Stimulated activated CD8-positive, alpha-beta memory T cell treated with anti-CD3 and anti-CD28 coated beads, Interleukin-12 subunit alpha, Interleukin-12 subunit beta, amount 100 ng/mL, for 1 hour (primary cell): ENCODE measurements at places on chromosomes 7 and 10.

- no peak for DNase-seq
Measured at GRCh38 chr7:147911201-147911601, 679.4 kb upstream of the C7orf33 start.

- no peak for DNase-seq
Measured at GRCh38 chr10:131882590-131883451, 18.0 kb upstream of the PPP2R2D start.

DNA sequence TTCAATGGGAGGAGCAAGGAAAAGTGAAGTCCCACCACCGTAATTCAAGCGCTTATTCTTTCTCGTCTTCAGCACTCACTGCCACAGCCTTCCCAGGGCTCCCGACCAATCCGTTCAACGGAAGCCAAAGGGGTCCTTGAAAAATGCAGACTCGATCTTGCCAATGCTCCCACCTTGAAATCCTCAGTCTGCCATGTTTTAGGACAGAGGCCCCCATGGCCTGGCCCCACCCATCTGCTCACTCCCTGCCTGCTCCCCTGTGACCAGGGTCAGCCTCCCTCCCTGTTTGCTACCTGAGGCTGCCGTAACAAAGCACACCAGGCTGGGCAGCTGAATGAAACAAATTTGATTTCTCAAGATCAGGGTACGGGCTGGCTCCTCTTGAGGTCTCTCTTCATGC, 3.0 kb upstream of the DNAAF5 start:
- no peak for DNase-seq

DNA sequence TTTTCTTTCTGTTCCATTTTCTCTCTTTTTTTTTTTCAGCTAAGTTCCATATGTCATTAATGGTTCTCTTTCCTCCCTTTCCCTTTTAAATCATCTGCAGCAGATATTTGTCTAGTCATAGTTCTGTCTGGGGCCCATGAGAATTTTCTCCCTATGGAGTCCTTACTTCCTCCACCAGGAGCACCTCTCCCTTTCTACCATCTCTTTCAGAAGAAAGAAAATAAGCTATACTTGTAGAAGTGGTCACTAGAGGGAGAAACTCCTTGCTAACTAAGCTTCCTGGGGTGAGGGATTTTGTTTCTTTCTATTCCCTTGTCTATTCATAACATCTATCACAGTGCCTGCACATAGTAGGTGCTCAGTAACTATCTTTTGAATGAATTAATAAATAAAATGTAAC, 230.2 kb upstream of the HPS1 start:
- no peak for DNase-seq

- no peak for DNase-seq
Measured at GRCh38 chr7:80921130-80921529, 2.3 kb upstream of the SEMA3C start.

DNA sequence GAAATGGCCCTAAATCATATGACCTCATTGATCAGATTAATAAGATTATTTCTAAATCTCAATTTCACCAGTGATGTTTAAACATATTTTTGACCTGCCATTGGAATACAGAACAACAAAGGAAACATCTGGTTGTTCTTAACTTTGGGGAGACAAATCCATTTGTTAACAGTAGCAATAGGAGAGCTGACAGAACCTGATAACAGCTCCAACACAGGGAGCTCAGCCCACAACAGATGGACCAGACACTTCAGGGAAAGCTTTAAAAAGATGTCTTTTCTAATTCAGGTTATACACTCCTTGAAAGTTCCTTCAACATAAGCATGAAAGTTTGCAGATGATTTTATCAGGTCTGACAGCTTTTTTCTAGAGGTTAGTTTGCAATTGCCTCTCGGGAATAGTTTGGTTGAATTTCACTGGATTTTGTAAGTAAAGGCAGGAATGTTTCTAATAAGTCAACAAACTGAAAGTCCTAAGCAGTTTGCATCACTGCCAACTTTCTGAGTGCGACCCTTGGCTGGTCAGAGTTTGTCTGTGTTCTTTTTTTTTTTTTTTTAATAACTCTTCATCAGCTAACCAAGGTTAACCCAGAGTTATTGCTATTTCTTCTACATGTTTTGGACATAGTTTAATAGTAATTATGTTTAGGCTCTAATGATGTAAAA, 6.5 kb upstream of the MET start:
- DNase-seq, result no peak

- DNase-seq, result no peak
Measured at GRCh38 chr10:323651-324293, 188.5 kb downstream of the ZMYND11 start.

DNA sequence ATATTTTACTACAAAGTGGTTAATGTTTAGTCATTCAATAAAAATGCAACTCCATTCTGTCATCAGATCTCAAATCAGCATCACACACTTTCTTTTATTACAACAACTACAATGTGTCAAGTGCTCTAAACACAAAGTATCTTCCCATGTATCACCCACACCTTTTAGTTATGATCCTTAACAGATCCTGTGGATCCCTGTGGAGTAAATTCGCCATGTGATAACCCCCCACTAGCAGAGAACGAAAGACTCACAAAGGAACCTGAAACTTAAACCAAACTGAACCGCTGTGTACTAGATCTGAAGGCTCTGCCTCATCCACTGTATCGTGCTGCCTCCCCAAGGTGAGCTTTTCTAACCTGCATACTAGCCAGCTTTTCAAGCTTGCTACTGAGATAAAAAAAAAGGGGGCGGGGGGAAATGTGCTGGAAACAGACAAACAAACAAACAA, 1.7 kb downstream of the DPY19L1 start:
- DNase-seq, result no peak

GRCh38 chr7:150949971-150950491, 28.1 kb downstream of the KCNH2 start:
- DNase-seq, result no peak

- no peak for DNase-seq
Measured at GRCh38 chr7:155698633-155699032, 54.2 kb downstream of the RBM33 start.

- no peak for DNase-seq
Measured at GRCh38 chr7:96786261-96786997, 76.8 kb upstream of the SEM1 start.

DNA sequence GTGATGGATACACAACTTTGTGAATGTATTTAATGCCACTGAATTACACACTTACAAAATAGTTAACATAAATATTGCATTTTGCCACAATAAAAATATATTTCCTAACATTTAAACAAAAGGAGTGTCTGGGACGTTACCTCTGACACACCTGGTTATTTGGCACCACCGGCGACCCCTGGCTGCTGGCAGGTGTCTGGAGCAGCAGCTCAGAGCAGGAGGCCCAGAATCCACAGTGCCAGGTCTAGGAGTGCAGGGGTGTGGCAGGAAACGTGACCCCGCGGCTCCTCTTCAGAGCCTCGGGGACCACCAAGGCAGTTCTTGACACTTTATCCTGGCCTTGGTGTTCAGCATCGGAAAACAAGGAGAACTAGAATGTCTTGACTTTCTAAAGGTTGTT, 46.3 kb downstream of the MGMT start:
- DNase-seq, result no peak
